ENCODE measurements at places on chromosomes 16 and 17.

- no peak for DNase-seq
Observed at GRCh38 chr17:34377078-34377823, 14.2 kb upstream of the CCL1 start.

DNA sequence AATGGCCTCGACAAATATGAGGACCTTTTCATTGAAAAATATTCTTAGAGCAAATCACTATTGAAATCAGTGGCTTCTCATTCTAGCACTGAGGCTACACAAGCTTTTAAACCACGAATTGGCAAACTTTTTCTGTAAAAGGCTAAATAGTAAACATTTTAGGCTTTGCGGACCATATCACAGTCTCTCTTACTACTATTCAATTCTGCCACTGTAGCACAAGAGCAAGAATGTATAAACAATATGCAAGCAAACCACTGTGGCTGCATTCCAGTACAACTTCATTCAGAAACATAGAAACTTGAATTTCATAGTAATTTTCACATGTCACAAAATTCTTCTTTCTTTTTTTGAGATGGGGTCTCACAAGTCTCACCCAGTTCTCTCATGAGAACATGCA, 49.1 kb downstream of the PHLPP2 start:
- no peak for DNase-seq

DNA sequence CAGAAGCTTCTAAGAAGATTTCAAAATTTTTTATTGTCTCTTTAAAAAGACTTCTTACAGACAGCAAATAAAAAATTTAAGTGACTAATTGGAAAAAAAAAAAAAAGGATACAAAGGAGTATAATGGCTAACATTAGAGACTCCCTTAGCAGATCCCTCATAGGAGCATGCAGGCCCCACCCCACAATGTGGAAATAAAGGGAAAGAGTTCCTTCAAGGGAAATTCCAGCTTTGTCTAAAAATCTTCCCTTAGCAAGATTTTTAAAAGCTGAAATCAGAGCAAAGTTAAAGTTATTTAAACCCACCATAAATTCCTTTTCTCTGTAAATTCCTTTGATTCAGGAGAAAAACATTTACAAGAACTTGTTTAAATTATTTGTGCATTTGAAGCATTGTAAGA, 32.5 kb upstream of the NOS2 start:
- DNase-seq, result no peak

DNA sequence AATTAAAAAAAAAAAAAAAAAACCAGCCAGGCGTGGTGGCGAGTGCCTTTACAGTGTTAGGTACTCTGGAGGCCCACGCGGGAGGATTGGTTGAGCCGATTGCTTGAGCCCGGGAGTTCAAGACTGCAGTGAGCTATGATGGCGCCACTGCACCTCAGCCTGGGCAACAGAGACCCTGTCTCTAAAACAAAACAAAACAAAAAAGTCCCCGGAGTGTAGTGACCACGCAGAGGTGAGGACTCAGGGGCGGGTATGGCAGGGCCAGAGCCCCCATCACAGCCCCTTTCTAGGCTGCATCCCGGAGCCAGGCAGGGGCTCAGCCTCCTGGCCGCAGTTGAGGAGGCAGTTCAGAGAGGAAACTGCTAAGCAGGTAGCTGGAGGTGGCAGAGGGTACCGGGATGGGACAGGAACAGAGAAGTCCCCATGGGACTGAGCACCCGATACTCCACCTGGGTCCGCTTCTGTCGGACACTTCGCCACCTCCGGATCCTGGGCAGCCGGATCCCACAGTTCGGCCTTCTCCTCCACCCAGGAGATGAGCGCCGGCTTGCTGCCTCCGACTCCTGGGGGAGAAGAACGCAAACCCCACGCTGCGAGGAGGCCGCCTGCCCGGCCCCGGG, 800 bp downstream of the ZNF747 start:
- DNase-seq, result no peak
